Activated naive CD4-positive, alpha-beta T cell (primary cell): ENCODE measurements at places on chromosomes 12 and 14.

- no peak for DNase-seq
Measured at GRCh38 chr12:29145372-29146170, 3.5 kb upstream of the FAR2 start.

DNA sequence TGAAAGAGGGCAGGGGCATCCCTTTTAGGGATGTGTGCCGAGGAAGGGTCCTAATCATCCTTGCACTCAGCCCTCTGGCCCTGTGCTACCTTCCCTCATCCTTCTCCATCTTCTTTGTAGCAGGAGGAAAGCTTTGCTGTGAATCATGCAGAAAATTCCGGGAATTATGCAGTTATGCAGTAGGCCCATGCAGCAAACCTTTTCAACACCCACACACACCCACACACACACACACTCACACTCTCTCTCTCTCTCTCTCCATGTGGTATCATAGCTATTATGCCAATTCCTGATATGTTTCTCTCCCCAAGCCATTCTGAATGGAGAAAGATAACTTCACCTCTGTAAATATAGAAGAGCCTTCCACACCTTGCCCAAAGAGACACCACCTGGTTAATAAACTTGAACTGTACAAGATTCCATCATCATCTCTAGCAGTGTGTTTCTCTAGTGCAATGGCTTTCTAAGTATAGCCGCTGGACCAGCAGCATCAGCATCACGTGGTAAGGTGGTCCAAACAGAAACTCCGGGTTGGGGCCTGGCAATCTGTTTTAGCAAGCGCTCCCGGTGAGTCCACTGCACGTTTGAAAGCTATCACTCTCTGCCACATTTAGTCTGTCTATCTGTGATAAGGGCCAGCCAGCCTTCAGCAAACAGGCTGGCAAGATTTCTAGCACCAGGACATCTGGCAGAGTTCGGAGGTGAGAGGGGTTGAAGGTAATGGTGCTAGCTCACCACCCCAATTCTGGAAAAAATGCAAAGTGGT, 57.6 kb downstream of the MDM2 start:
- no peak for DNase-seq

GRCh38 chr12:80217011-80217535, 117.7 kb downstream of the OTOGL start:
- no peak for DNase-seq

DNA sequence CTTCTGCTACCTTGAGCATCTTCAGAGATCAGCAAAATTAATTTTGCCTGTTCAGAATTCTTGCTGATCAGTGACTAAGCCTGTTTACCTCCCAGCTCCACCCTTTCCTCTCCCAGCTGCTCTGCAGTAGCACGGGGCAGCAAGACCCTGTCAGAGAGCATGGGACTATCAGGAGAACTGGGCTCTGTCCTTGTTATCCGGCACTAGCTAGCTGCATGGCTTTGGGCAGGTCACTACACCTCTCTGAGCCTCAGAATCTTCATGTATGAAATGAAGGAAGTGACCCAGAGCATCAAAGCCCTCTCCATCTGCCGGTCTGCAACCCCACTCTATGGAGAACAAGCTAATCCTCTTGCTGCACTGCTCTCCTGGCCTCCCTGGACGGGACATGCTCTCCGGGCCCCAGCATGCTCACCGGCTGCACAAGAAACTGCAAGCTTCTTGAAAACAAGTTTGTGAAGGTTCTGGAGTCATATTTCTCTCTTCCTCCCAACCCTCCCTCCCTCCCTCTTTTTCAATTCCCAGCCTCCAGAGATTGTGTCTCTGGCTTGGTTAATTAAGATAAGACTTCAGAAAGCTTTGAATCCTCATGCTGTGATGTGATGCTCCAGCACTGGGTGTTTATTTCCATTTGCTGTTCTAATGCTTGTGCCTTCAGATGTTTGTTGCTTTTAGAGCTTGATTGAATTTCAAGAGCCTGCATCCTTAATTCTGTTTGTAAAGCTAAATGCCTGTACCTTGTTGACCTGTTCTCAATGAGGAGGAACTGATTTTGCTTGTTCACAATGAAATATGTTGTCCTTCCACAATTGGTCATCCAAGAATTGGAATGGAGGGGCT, 101.1 kb downstream of the CRACR2A start:
- no peak for DNase-seq

DNA sequence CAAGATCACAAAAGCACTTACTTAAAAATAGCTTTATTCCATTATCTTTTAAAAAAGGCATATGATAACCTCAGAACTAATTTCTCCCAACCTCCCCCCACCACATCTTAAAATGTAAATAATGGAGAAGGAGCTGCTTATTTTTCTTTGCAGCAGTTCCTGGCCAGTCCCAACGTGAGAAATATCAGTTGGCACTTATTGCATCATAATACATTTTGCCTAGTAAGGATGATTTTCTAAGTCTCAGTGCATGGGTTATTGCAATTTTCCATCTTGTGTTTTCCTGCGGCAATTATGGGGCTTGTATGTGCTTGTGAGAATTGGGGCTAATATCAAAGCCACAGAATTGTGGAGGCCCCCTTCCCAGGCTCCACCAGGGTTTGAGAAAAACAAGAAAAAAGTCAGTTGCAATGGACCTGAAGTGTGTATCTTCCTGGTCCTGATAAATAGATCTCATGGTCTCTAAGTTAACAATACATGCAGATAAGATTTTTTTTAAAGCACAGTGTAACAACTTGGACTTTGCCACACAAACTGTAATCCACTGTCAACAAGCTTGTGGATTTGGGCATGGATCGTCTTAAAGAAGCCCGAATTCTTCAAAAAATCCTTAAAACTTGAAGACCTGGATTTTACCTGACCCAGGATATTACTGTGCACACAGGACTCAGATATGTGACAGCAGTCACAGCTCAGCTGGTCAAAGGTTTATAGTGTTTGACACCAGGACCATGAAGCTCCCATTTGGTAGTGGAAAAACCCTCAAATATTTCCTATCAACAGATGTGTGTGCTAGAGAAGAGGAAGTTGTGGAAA, 2.8 kb upstream of the WSB2 start:
- no peak for DNase-seq

DNA sequence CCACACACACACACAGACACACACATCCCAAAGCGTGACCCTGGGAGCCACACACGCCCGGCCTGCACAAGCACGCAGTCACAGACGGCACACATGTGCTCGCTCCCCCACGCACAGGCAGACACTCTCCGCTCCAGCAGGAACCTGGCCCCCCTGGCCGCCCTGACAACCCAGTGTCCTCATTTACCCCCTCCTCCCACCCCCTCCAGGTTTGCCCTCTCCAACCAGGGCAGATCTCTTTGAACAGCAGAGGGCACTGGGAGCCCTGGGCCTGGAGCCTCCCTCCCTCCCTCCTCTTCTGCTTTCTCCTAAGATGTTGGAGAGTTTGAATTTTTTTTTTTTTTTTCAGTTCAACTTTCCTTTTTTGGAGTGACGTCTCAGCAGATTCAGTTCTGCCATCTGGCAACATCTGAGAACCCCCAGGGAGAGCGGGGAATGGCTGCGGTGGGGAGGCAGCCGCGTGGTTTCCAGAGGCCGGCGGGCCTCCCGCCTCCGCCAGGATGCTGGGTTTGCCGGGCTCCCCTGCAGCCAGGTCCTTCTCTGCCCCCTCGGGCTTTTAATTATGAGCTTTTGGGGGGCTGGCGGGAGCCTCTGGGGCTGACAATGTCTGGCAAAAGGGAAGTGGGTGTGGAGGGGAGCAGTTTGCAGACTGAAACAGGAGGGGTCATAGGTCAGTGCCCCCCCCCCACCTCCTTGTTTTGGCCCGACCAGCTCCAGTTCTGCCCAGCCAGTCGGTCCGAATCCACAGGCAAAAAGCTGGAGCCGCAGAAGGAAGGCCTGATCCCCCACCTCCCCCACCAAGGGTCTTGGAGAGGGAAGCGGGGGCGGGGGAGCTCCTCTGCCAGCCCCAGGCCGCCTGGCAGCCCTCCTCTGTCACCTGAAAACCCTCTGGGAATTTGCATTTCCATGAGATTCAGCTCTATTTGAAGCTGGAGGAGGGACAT, 1.3 kb upstream of the NCOR2 start:
- DNase-seq: no peak

DNA sequence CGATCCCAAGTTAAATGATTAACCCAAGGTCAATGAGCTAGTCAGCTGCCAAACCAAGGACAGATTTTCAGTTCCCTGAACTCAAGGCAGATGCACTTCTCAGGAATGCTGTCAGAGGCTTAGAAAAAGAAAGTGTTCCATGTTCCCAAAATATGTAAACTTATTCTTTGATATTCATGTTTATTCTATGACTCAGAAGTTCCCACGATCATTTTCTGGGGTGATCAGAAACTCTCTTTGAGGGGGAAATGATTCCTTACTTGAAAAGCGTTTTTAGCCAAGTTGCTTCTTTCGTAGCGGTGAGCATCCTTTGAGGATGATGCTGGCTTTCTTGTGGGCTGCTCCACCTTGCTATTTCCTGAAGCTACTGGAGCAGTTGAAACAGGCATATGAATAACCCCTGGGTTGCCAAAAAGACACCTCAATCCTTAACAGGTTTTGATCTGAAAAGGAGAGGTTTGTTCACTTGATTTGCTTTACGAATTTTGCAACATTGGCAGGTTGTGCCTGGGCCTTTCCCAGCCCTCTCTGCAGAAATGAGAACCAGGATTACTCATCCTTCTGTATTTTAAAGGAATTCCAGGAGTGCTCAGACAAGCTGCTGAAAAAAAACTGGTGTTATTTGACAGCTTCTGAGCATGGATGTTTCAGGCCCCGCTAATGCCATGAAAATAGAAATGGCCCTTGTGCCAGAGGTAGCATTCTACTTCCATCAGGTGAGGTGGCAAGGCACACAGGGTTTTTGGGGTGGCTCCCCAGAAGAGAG, 121.4 kb upstream of the HIF1A start:
- no peak for DNase-seq

DNA sequence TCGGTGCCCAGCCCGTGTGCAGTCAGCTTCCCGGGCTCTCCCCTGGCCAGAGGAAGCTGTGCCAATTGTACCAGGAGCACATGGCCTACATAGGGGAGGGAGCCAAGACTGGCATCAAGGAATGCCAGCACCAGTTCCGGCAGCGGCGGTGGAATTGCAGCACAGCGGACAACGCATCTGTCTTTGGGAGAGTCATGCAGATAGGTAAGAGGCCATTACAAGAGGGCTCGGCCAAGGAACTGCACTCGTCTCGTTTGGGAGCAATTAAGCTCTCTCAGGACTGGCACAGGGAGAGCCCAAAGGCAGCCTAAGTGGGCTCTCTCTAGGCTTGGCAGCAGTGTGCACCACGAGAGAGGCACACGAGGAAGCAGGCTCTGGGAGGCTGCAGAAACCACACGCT, 3.7 kb downstream of the WNT5B start:
- DNase-seq: no peak

- no peak for DNase-seq
Measured at GRCh38 chr12:122097927-122098756, 19.6 kb downstream of the MLXIP start.

DNA sequence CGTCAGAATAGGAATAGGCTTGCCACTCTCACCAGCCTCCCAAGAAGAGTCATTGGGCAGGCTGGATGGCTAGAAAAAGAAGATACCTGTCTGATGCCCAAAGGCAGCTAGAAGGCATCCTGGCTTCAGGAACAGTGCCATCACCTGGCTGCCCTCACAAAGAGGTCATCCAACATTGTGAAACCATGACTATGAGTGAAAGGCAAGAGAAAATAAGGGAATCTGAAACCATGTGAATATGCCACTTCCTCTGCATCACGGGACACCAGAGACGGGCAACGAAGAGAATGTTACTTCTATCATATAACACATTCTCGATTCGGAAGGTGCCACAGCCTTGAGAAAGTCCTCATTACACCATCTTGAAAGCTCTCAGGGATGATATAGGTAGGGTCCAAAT, 182.0 kb downstream of the DAD1 start:
- DNase-seq: no peak

DNA sequence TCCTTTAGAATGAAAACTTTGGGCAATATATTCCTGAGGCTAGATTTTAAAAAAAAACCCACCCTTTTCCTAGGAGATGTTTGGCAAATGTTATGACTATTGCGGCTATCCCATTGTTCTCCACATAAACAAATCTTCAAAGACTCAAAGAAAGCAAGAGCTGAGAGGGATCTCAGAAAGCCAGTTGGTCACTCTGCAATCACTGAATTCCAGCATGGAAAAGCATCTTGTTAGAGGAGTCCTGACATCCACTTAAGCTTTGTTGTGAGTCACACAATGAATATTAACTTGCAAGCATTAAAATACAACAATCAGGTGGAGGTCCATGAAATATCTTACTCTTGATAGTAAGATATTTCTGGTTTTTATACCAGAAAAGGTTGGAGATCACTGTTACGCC, 11.0 kb upstream of the PTPRB start:
- DNase-seq: no peak

DNA sequence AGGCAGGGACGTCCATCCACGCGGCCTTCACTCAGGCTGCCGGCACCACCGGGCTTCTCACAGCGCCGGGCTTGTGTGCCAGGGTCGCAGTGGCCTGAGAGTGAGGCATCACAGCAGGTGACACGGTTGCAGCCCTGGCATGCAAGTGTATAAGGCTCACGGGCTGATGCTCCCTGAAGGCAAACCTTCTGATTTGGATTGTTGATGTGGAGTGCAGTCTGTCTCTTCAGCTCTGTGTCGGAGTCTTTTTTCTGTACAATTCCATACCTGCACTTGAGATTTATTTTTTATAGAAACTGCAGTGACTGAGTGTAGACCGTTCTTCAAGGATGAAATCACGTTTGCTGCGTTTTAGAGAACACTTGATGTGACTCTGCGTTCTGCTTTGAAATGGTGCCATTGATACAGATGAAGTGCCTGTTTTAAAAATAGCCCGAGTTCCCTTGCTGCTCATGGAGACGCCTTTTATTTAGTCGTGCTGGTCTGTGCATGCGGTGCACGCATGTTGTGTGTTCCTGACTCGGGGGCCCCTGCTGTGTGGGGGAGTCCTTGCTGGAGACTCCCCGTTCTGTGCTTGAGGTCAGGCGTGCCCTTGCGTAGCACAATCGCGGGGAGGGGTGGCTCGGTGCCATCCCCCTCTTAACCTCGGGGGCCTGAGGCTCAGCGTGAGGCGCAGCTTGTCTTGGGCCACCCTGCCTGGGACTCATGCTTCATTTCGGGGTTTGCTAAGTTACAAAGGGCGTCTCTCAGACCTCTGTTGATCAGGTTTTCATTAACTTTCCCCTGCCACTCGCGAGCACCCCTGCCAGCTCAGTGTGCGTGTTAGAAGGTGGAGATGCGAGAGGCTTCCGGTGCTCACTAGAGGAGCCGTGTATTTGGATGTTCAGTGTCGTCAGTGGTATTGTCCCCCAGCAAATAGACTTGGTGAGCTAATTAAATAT, 21.6 kb upstream of the AMN start:
- no peak for DNase-seq
